COLO829 (cell line): ENCODE measurements at places on chromosomes 6 and 20.

GRCh38 chr20:51588762-51589161, 46.2 kb upstream of the NFATC2 start:
- no peak for DNase-seq

DNA sequence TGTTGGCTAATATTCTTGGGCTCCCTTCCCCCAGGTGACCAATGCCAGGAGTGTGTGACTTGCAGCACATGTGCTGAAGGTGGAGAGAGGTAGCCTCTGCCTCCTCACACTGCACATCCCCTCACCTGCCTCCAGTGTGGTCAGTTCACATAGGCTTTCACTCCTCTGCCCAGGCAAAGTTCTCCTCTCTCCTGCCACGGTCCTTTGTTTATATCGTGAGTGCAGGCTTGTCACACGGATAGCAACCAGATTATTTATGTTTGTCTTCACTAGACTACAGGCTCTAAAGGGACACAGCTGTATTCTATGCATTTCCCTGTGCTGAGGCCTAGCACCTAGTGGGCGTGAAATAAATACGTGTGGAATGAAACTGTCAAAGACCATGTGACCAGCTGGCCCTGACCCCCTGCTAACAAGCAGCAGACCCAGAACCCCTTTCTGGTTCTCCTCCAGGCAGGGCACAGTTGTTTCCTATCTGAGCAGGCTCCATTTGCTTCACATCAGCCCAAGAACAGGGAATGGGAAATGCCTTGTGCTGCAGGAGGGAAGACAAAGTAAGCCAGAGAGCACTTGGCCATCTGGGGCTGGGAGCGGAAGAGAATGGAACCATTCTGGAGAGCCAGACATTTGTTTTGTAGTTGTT, 42.3 kb downstream of the UNC5CL start:
- no peak for DNase-seq

DNA sequence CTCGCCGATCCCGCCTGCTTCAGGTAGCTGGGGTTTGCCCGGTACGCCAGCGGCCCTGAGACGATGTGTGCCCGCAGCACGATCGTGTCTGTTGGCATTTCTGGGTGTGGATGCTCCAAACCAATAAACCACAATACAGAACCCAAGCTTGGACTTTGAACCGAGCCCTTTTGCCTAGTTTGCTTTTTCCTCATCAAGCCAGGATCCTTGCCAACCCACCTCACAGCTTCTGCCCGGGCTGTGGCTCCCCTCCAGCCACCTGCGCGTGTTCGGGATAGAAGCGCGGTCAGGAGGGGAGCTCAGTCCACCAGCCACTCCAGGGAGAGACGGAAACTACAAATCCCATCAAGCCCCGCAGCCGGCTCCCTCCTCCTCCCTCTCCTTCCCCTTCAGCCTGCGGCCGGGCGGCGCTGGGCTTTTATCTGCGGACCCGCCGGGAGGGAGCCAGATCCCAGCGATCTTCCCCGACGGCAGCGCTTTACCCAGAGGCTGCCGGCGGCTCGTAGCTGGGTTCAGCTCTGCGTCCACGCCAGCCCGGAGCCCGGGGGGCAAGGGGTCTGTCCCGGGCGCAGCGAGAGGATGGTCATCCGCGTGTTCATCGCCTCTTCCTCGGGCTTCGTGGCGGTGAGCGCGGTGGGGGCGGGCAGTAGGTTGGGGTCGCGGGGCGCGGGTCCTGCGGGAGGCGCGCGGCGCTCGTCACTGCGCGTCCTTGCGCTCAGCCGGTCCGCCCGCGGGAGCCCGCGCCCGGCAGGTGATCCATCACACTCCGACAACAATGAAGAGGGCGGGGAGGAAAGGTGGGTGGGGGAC, at the start of gene SH3BGRL2:
SH3BGRL2 (plus strand) TSS at position 447 of the 810 bp plus-strand sequence; CDS start at position 580, 133 bp downstream.
- peak; percentile 60 for DNase-seq

- DNase-seq, result no peak
Measured at GRCh38 chr6:15490242-15491100, 172.4 kb downstream of the DTNBP1 start.

DNA sequence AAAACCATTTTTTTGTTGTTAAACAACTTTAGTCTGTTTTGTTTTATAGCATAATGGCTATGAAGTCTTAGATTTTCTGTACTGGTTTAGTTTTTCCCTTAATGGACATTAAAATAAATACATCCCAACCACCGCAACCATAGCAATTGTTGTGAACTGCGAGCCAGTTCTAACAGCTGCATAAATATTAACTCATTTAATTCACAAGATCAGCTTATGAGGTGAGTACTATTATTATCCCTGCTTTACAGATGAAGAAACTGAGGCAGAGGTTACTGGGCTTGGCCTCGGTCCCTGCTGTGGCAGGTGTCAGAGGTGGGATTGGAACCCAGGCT, 23.1 kb downstream of the MOCS3 start:
- DNase-seq, result no peak

DNA sequence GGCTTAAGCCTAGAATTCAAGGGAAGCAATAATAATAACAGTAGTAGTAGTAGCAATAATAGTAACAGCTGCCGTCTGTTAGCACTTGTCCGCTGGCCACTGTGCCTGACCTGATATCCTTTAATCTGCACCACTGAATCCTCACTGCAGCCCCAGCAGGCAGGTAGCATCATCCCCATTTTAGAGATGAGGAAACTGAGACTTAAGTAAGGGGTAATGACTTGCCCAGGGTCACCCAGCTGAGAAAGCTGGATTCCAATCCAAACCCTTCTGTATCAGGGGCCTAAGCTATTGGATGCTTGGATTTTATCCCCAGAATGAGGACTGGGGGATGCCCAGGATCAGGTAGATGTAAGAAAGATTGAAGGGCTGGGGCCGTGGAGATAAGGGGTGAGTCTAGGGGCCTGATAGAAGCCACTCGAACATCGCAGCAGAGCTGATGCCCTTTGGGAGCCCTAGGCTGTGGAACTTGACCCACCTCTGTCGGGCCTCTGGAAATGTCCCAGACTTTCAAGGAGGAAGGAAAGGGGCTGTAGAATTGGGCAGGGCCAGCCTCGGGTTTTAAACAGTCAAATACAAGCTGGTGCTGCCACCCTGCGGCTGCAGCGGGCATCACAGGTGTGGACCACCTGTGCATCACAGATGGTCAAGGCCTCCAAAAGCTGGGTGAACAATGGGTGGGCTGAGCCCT, 102.1 kb upstream of the MYL9 start:
- peak; percentile 73 for DNase-seq

DNA sequence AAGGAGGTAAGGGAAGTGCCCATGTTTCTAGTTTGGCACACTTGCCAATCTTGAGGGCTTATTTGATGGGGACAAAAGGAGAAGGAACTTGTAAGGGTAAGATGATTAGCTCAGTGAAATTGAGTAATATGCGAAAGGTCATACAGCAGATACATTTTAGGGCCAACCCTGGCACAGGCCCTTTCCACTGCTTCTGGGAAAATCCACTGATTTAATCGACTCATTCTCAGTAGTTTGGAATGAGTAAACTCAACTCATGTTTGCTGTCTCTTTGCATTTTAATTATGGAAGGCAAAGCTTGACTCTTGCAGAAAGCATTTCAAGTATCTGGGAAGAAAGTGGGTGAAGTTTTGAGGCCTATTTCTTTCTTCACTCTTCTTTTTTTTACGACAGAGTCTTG, 20.0 kb downstream of the PHF20 start:
- DNase-seq, result no peak

DNA sequence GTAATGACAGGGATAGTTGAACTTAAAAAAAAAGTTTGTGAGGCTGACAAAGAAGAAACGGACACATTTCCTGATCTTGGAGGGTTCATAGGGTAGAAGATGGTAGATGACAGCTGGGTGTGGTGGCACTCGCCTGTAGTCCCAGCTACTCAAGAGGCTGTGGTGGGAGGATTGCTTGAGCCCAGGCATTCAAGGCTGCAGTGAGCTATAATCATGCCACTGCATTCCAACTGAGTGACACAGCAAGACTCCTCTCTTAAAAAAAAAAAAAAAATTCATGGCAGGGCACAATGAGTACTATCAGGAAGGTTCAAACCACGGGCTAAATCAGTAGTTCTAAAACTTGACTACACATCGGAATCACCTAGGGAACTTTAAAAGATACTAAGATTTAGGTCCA, 2.0 kb upstream of the MICA start:
- peak; percentile 26 for DNase-seq

DNA sequence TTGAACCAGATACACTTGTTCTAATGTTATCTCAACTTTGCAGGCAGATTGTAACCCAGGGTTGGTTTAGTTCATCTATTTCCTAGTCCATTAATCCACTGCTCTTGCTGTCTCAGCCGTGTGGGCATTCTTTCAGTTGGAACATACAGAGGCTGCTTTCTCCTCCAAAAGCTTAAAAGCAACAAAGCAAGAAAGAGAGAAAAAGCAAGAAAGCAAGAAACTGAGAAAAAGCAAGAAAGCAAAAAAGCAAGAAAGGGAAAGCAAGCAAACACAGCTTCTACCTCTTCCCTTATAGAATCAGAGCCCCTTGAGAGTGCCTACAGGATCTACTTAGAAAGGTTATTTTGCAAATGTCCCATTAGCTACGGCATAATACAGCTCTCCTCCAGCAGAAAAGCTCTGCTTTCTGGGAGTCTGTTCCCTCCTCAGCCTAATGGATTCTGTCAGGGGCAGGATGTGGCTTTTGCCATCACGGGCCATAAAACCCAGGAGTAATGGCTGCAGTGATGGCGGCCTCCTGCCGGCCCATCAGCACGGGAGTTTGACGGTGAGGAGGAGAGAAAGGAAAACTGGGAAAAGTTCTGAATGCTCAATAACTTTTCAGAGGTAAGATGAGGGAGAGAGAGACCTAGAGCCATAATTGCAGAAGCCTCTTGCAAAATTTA, 156.8 kb upstream of the JARID2 start:
- no peak for DNase-seq

DNA sequence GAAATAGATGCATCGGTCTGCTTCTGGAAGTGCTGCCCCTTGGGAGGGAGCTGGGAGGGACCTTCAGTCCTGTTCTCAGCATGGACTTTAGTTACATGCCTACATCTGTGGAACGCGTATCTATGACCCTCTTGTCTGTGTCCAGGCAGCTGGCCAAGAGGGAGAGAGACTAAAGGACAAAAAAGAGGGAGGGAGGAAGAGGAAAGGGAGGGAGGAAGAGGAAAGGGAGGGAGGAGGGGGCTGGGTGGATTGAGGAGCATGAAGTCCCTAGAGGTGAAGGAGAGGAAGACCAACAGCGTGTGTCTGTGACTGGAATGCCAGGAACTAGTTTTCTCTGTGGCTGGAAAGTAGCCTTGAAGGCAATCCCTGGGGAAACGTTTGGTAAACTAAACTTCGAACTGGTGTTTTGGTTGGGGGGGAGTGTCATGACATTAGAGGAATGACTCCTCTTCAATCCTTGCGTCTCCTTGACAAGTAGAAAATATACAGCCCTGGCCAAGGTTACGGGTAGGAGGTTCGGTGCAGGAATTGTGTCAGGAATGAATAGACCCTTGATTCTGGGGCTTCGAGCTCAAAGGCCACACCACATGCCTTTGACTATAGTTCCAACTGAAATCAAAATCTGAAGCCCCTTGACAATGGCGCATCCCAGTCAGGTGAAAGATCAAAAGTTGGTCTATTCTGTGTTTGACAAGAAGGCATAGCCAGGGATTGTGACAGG, 52.0 kb upstream of the PLEKHG1 start:
- DNase-seq, result no peak

GRCh38 chr6:18264923-18265377, 620 bp upstream of the DEK start:
- DNase-seq, result no peak

- no peak for DNase-seq
Measured at GRCh38 chr6:31719001-31719400, 2.5 kb downstream of the LY6G6C start.

- DNase-seq, result no peak
Measured at GRCh38 chr6:142938510-142938909, 6.5 kb downstream of the HIVEP2 start.

DNA sequence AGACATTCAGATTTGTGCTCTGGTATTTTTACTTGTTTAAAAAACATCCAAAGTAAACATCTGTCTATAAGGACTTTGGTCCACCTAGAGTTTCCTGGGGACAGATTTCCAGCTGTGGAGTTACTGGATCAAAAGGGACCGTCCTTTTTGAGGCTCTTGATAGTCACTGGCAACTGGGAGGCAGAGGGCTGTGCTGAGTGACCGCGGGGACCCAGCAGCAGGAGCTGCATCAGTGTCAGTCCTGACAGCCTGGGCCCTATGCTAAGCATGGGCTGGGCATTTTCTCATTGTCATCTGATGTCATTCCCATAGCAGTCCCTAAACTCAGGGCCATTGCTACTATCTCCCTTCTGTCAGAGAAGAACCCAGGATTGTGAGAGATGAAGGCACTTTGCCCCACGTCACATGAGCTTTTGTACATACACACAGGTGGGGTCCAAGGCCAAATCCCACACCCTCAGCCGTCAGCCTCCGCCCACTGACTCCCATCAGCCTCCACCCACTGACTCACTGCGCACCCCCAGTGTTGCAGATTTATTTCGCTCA, 293.8 kb downstream of the TAF4 start:
- DNase-seq, result no peak

- DNase-seq, result no peak
Measured at GRCh38 chr6:93416571-93417420, 2.6 kb downstream of the EPHA7 start.

GRCh38 chr20:41559658-41560057, 58.5 kb downstream of the CHD6 start:
- DNase-seq, result no peak

GRCh38 chr6:89239338-89239737, 22.2 kb upstream of the GABRR1 start:
- DNase-seq, result no peak

DNA sequence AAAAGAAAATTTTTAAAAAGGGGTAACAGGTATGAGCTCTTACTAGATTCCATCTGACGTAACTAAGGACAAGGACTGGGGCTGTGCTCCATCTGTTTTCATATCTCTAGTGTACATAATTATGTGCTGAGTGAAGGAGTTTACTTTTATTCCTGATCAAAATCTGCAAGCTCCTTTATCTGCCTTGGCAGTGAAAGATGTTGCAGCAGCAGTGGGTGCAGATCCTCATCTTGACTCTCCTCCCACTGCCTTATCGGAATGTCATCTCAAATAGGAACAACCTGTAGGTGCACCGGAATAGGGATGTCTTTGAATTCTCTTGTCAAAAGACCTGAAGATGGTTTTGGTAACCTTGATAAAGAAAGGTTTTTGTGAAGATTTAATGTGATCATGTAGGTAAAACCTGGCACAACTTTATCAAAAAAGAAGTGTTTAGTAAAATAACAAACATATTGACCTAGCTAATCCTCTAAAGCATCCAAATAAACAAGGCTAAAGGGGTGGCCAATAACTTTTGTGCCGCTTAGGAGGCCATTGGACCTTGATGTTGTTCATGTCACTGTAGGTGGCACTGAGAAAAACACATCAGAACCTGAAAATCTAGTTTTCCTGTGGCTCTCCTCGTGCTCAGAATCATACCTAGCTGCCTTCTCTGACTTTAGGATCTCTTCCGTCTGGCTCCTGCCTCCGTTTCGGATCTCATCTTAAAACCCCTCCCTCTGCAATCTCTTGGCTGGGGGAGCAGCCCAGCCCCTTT, 19.0 kb upstream of the SLC16A10 start:
- DNase-seq, result no peak

GRCh38 chr20:19071902-19072498, 140.4 kb upstream of the SLC24A3 start:
- DNase-seq, result no peak

DNA sequence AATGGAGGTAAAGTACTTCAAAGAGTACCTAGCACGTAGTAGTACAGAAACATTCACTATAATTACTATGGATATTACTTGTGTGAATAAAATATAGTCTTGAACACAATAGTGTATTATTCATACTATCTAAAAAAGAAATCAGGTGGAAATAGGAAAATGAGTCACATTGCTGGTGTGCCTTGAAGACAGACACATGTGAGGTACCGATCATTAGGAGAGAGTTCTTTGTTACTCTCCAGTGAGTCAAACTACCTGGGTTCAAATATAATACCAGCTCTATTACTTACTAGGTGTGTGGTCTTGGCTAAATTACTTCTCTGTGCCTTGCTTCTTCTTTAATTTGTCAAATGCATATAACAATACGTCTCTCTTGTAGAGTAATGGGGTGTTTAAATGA, 50.8 kb upstream of the BEND6 start:
- DNase-seq, result no peak
